ENCODE measurements at places on chromosomes 7 and 10.

DNA sequence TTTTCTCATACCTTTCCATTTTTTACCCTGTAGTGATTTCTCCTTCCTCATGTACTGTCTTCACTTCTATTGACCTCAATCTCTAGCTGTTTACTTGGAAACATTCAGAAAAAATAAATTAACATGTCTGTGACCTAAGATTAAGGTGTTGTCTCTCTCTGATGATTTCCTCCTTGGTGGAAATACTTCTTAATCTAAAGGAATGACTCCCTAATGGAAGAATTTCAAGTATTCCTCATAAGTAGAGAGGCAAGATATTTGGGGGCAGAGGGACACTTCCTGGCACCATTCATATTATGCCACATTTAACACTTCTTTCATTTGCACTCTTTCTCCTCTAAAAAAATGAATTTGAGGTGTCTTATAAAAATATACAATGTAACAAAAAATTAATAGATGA is 202.8 kb downstream of the NEBL start:
- DNase-seq: no peak

DNA sequence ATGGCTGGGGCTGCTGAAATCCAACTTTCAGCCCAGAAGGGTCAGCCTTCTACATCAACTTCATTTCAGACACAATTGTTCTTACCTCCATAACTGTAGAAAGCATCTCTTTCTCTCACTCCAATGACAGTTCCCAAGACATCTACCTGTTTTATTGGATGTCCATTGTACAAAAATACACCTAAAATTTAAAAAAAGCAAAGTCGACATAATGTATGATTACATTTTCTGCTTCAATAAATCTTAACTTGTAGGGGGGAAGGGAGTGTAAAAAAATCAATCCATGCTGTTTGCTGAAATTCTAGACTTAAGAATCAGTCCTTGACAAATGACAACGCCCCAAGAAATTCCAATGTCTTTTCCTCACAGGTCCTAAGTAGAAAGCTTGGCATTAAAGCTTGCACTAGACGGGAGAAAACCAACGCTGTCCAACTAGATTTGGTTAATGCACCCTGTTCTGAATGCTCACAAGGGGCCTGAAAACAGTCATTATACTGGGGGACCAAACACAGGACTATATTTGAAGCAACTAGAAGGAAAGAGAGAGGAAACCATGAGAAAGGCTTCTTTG is 7.5 kb downstream of the STN1 start:
- no peak for DNase-seq

DNA sequence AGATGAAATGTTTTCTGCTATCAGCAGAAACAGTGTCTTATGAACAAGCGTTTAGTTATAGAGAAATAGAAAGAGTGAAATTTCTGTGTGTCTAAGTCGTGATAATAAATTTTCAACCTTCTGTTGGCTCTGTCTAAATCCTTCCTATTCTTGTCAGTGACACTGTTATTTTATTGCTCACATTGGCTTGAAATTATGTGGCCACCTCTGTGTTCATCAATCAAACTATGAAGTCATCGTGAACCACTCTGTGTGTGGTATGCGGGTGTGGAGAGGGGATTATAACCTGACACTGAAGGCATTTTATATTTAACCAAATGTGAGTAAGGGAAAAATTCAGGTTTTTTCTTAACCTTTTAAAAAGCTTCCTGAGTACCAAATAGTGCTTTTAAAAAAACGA is 12.3 kb downstream of the AOAH start:
- DNase-seq: no peak

- no peak for DNase-seq
Measured at GRCh38 chr10:48209241-48209640, 65.3 kb downstream of the FRMPD2 start.

DNA sequence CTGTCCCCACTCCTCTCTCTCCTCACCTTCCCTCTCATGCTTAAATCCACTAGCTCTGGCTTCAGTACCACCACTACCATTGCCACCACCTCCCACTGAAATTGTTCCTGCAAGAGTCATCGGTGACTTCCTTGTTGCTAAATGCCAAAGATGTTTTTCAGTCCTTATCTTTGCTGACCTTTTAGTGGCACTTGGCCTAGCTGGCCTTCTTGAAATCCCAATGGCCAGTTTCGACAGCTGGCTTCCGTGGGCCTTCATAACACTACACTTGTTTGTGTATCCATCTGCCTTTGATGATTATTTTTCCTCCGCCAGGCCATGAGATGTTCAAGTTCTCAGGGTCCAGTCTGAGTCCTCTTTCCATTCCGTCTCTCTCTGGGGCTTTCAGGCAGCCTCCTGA is 118.2 kb upstream of the NANOS1 start:
- DNase-seq: no peak

DNA sequence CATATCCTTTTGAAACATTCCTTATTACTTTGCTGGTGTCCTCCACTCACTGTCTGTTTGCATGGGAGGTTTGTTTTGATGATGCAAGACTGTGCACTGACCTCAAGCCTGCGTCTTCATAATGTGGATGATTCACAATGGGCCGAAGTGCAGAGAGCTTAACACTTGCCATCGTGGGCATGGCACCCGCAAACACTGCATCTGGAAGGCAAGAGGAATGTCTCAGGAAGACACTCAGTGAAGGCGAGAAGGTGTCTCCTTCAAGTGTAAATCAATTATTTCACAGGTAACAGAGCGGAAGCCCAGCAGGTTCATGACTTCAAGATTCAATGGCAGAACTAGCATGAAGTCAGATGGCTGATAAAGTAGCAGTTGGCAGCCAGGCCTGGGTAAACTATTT is 98.1 kb downstream of the DPY19L1 start:
- no peak for DNase-seq

DNA sequence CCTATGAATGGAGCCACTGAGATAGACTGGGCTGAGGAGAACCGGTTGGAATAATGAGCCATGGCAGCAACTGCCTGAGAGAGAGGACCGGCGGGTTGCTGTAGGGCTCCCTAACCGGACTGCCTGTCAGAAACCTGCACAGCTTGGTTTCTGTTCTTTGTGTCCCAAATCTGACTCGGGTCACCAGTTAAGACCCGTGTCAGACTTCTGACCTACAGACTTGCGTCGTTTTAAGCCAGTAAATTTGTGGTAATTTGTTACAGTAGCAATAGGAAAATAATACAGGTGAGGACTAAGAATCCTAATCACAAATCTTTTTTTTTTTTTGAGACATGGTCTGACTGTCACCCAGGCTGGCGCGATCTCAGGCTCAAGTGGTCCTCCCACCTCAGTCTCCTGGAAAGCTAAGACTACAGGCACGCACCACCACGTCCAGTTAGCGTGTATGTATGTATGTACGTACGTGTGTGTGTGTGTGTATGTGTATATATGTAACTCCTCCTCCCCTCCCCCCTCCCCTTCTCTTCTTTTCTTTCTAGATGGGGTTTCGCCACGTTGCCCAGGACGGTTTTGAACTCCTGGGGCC is 672 bp upstream of the DDX56 start:
- no peak for DNase-seq

DNA sequence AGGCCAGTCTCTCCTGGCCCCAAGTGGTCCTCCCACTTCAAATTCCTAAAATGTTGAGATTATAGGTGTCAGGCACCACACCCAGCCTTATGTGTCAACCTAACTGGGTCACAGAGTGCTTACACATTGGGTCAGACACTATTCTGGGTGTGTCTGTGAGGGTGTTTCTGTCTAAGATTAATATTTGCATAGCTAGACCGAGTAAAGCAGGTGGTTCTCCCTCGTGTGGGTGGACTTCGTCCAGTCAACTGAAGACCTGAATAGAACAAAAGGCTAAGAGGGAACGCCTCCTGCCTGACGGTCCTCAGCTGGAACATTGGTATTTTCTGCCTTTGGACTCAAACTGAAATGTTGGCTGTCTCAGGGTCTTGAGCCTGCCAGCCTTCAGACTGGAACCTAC is 11.5 kb downstream of the PPIF start:
- no peak for DNase-seq

GRCh38 chr10:132023092-132023811 is 41.5 kb upstream of the BNIP3 start:
- peak; percentile 73 for DNase-seq

DNA sequence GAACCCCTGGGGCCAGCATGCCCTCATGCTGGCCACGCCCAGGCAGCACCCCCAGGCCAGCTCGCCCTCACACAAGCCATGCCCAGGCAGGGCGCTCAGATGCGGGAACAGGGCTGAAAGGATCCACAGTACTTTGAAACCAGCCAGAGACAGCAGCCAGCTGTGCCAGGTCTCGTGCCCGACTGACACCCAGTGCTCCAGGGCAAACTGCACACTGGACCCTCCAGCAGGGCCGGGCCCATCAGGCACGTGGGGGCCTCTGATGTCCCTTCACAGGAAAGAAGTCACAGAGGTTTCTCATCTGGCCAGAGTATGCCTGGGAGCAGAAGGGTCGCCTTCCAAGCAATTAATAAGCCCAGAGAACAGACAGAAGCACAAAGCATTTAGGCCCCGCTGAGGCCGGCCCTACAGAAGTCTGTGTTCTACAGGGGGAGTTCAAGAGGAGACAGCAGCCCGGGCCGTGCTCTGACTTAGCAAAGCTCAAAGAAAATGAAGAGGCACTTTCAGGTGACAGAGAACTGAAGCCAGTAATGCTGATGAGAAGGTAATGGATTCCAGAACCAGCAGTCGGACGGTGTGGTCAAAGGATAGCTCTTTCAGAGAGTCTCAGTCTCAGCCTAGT is 21.4 kb downstream of the MAD1L1 start:
- DNase-seq: no peak

DNA sequence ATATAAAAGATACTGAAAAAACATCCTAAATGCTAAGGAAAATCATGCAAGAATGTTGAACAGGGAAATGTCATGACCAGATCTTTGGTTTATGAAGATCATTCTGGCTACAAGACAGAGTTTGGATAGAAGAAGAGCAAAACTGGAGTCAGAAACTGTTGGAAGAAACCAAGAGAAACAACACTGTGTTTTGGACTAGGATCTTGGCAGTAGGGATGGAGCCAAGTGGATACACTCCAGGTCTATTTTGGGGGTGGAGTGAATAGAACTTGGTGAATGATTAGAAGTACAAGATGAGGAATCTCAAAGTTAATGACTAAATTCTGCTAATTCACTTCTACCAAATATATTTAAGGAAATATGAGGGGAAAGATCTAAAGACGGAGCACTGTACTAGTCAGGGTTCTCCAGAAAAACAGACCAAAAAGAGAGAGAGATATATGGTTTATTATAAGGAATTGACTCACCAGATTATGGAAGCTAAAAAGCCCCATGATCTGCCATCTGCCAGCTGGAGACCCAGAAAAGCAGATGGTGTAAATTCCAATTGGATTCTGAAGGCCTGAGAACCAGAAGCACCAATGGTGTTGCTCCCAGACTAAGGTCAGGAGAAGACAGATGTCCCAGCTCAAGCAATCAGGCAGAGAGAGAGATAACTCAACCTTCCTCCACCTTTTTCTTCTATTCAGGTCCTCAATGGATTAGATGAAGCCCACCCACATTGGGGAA is 254.9 kb downstream of the TRIL start:
- no peak for DNase-seq

DNA sequence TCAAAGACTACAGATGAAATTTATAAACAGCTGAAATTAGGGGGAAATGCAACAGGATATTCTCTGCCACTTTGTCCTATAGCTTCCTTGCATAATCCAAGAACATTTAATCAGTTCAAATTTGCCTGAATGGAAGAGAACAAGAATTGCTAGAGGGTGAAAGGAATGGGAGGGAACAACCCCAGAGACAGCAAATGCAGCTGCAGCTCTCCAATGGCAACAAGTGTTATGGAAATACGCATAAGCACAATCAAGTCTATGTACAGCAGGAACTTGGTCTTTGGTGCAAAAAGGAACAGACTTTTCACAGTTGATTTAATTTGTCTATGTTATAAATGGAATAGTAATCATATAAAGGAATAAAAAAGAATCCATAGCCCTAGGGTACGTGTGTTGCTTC is 269.0 kb upstream of the ETV1 start:
- DNase-seq: no peak

DNA sequence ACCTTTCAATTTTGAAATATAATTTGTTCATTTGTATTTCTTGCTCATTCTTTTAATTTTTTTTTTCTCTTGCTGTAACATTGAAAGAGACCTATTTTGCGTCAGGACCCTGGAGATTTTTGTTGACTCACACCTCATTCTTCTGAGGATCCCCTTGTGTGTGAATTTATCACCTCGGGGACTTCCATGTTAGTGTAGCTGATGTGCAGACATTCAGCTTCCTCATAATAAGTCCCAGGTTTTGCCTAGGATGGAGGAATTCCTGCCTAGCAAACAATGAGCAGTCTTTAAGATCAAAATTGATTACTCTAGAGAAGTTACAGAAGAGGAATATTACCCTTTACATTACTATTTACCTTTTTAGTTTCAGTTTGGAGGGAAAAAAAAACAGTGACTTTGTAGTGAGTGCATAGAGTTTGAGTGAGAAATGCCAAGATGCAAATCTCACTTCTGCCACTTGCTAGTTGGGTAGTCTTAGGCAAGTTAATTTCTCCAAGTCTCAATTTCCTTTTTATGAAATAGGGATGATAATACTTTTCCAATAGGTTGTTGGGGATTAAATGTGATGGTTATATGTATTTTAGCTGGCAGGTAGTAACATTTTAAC is 14.3 kb downstream of the TES start:
- no peak for DNase-seq

DNA sequence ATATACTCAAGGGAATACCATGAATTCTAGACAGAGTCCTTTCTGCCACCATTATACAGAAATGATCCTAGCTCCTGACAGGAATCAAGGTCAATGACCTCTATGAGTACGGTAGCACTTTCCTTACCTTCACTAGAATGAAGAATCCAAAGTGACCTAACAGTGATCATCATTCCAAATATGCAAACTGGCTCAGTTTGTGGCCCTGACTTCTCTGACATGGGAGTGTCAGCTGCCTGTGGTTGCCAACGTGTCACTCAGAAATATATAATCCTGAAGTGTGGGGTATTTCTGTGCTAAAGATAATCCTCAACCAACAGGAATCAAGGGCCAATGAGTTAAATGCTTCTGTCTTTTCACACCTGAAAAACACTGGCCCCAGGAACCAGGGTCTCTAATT is 45.7 kb downstream of the COPG2 start:
- DNase-seq: no peak

DNA sequence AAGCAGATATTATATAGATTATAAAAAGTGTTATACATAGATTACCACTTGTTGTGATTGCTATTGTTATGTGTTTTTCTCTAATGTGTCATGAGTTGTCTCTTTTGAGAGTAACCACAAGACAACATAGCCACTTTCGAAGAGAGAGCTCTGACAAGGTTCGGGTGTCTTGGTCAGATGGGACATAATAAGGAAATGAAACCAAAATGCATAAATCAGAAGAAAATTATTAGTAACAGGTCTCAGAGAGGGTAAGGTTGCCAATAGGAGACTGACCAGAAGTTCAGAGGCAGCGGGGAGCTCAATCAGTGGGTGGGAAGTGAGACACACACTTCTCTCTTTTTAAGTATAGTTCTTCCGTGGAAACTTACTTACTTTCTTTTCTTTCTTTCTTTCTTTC is 639.2 kb upstream of the POT1 start:
- no peak for DNase-seq

GRCh38 chr10:107873007-107873406 is 708.5 kb upstream of the SORCS1 start:
- no peak for DNase-seq

GRCh38 chr7:13981070-13981469 is 8.4 kb downstream of the ETV1 start:
- no peak for DNase-seq

- no peak for DNase-seq
Measured at GRCh38 chr10:130897815-130898214, 413.7 kb downstream of the TCERG1L start.

Measured in activated CD4-positive, alpha-beta T cell treated with anti-CD3 and anti-CD28 coated beads for 24 hours (primary cell).